Upper lobe of right lung (tissue), 1 donor: ENCODE measurements at places on chromosomes 11 and 22.

DNA sequence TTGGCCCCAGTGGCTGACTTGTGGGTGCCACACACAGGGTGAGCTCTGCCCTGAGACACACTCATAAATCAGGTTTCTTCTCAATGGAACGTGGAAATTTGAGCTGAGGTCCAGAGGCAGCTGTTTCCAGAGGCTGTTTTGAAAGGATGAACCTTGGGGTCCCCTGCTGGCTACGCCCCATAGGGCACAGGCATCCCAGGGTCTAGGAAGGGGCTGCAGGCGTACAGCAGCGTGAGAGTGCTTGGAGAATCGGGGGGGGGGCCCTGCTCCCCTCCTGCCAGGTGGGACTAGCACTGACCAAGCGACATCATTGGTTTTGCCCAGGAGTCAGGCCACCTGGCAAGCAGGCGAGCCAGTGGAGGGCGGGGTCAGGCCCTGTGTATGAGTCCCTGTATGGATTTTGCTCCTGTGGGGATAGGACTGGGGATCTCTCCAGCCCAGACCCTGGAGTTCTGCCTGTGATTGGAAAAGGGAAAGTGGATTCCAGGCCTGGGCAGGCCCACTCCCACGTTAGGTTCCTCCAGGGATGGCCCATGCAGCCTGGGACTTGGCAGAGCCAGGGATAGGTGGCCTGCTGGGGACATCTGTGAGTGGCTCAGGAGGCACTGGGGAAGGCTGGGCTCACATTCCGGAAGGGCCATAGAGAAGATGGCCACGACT, 61.0 kb downstream of the FBXO7 start:
- no peaks in the 10 kb centered on the region for H3K36me3 ChIP-seq
- peaks cover 37% of the 10 kb centered on the region for H3K4me1 ChIP-seq
- no peak overlapping the region for H3K27ac ChIP-seq

DNA sequence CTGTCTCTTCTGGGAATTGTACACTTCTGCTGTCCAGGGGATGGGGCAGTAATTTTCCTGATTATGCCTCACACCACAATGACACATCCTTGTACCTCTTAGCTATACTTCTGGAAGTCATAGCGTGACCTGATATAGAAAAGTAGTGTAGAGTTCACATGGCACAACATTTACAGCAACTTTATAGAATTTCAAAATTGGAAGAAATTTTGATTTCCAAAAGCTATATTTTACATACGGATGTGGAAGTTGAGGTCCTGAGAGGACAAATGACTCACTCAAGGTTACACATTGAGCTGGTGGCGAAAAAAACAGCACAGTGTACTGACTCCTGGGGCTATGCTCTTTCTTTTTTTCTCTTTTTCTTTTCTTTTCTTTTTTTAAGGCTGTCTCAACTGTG, 6.3 kb upstream of the CYP2R1 start:
- no peaks in the 10 kb centered on the region for H3K27me3 ChIP-seq
- no peaks in the 10 kb centered on the region for H3K4me1 ChIP-seq
- H3K36me3 ChIP-seq = no peaks in the 10 kb centered on the region
- DNase-seq = no peak
- no peak overlapping the region for H3K27ac ChIP-seq

DNA sequence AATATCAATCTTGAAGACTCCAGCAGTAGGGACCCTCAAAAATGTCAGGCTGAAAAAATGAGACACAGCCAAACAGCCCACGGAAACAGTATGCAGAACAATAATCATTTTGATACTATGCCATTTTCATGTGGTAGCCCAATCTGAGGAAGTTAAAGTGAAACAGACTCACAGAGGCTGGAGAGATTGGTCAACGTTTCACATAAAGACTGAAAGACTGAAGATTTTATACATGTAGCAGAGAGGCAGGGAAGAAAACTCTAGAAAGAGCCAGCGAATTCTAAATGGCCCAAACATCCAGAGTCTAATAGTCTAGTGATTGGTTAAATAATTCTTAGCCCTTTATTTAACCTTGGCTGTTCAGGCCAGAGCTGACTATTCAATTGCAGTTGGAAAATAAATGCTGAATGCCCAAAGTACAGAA, 49.4 kb downstream of the MAML2 start:
- DNase-seq = no peak
- no peaks in the 10 kb centered on the region for H3K36me3 ChIP-seq
- H3K27ac ChIP-seq = peak overlapping the region; percentile 67
- peaks cover 27% of the 10 kb centered on the region for H3K4me1 ChIP-seq
- no peaks in the 10 kb centered on the region for H3K27me3 ChIP-seq
- peak overlapping the region; percentile 3 for H3K4me3 ChIP-seq

DNA sequence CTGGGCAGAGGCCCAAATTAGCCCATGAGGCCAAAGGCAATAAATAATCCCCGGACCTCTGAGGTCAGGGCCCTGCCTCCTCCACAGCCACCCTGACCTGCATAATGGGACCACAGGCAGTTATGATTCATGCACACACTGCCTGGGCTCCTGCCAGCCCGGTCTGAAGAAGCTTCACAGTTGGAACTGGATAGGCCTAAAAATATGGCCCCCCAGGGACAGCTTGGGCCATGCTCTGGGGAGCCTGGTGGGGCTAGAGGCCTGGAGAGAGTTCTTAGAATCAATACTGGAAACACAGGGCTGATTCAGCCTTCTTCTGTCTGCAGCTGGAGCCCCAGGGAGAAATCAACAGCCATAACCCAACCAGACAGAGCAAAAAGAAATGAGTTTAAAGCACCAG, 112.8 kb upstream of the CADM1 start:
- H3K36me3 ChIP-seq = no peaks in the 10 kb centered on the region
- no peaks in the 10 kb centered on the region for H3K4me1 ChIP-seq
- no peaks in the 10 kb centered on the region for H3K27me3 ChIP-seq
- DNase-seq = no peak

DNA sequence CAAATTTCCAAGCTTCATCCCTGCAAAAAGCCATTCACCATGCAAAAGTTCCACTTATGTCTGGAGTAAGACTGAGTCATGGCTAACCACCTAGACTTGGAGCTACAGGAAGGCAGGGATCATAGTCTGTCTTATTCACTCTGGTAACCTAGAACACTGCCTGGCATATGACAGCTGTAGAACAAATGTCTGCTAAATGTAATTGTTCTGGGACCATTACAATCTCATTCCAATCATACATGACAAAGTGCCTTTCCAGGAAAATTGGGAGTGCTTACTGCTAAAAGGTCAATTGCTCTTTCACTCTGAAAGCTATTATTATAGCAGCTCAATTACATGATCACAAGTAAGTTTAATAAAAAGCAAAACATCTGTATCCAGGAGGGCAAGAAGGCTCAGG, 99.1 kb upstream of the CHRM4 start:
- no peak overlapping the region for H3K27ac ChIP-seq
- H3K27me3 ChIP-seq = no peaks in the 10 kb centered on the region
- H3K36me3 ChIP-seq = peaks cover 38% of the 10 kb centered on the region
- H3K4me1 ChIP-seq = peaks cover 16% of the 10 kb centered on the region

- no peaks in the 10 kb centered on the region for H3K27me3 ChIP-seq
- H3K36me3 ChIP-seq = no peaks in the 10 kb centered on the region
- H3K27ac ChIP-seq = no peak overlapping the region
Measured at GRCh38 chr11:2798951-2799761, 86.4 kb downstream of the CDKN1C start.

- H3K36me3 ChIP-seq = no peaks in the 10 kb centered on the region
- peak within 1 kb of the TSS; percentile 28 for H3K4me3 ChIP-seq
- no peak within 1 kb of the TSS for H3K27ac ChIP-seq
- H3K27me3 ChIP-seq = peaks cover 48% of the 10 kb centered on the region
- peak; percentile 71 for DNase-seq
Measured at GRCh38 chr11:61507962-61508861, at the start of gene LRRC10B. Gene LRRC10B (plus strand): TSS chr11:61508749. CDS start chr11:61508999, 250 bp downstream.

- no peaks in the 10 kb centered on the region for H3K27me3 ChIP-seq
- no peak overlapping the region for H3K4me3 ChIP-seq
- no peaks in the 10 kb centered on the region for H3K4me1 ChIP-seq
- no peak overlapping the region for H3K27ac ChIP-seq
- DNase-seq = no peak
- no peaks in the 10 kb centered on the region for H3K36me3 ChIP-seq
Measured at GRCh38 chr11:11668274-11668673, 46.5 kb upstream of the GALNT18 start.

- no peak overlapping the region for H3K27ac ChIP-seq
- no peak overlapping the region for H3K4me3 ChIP-seq
- H3K4me1 ChIP-seq = no peaks in the 10 kb centered on the region
- H3K27me3 ChIP-seq = no peaks in the 10 kb centered on the region
- no peak for DNase-seq
- peaks cover 37% of the 10 kb centered on the region for H3K36me3 ChIP-seq
Measured at GRCh38 chr11:46504817-46505613, 88.8 kb downstream of the AMBRA1 start.

- no peaks in the 10 kb centered on the region for H3K36me3 ChIP-seq
- peak; percentile 82 for DNase-seq
- no peak overlapping the region for H3K4me3 ChIP-seq
- peaks cover 2% of the 10 kb centered on the region for H3K27me3 ChIP-seq
- peaks cover 35% of the 10 kb centered on the region for H3K4me1 ChIP-seq
- H3K27ac ChIP-seq = peak overlapping the region; percentile 63
Measured at GRCh38 chr11:118318581-118319336, 14.2 kb downstream of the CD3E start.

GRCh38 chr22:46728470-46728869, 9.6 kb downstream of the CERK start:
- DNase-seq = no peak
- H3K27ac ChIP-seq = no peak overlapping the region
- no peak overlapping the region for H3K4me3 ChIP-seq

GRCh38 chr11:20357150-20357549, 6.4 kb upstream of the HTATIP2 start:
- no peaks in the 10 kb centered on the region for H3K27me3 ChIP-seq
- no peak overlapping the region for H3K27ac ChIP-seq
- no peaks in the 10 kb centered on the region for H3K36me3 ChIP-seq

DNA sequence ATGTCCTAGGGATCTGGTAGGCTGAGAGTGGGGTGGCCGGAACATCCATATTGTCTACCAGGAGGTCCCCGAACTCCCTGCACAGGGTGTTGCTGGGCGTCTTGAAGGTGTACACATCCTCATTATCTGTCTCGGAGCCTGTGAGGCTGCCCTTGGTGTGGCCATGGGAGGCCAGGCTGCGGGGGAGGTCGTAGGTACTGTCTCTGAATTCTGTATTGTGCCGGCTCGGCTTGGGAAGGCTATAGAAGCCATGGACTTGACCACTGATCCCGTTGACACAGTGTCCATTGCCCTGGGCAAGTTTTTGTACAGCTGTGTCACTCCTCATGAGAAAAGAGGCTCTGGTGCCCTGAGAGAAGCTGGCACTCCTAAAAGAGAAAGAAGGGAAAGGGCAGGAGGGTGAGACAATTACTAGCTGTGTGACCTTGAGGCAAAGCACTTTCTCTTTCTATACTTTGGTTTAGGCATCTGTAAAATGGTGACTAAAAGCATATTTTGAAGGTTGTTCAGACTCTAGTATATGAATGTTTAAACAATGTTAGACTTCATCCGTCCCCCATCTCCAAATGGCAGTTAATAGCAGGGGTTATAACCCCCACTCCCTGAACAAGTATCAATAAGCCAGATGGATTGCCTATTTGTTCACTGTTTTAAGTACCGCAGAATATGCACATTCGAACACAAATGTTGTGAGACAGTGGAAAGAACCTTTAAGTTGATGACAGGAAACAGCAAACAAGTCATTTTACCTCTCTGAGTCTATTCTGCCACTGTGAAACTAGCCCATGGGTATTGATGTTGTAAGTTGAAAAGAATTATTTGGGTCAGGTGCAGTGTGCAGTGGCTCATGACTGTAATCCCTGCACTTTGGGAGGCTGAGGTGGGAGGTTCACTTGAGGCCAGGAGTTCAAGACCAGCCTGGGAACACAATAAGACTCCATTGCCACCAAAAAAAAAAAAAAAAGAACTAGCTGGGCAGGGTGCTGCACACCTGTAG, 38.3 kb downstream of the USP35 start:
- H3K4me3 ChIP-seq = no peak overlapping the region
- no peaks in the 10 kb centered on the region for H3K27me3 ChIP-seq
- DNase-seq = no peak
- peaks cover 51% of the 10 kb centered on the region for H3K36me3 ChIP-seq
- no peak overlapping the region for H3K27ac ChIP-seq

DNA sequence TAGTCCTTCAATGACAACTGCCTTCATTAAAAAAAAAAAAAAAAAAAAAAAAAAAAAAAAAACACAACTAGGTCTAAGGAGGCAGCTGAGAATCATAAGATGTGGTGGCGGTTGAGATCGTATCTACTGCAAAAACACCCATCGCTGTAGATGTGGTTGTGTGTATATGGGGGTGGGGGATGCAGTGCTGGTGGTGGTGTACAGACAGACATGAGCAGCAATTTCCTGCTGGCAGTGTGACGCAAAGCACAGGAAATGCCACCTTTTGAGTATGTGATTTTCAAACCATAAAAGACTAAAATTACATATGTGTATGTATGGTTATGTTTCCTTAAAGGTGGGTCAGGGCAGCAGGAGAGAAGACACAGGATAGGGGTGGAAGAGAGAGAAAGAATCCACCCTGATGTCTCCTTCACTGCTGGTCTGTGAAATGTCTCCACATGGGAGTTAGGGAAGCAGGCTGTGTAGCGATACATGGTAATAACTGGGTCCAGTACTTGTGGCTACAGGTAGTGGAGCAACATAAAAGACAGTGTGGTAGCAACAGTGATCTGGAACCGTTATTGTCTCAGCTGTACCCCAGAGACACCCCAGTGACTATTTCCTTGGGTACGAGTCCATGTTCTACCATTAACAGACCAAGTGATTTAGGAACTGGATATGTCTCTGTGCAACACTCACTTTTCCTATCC, 57.9 kb downstream of the SYTL2 start:
- no peaks in the 10 kb centered on the region for H3K36me3 ChIP-seq
- no peak overlapping the region for H3K4me3 ChIP-seq
- H3K27me3 ChIP-seq = no peaks in the 10 kb centered on the region
- DNase-seq = no peak
- no peak overlapping the region for H3K27ac ChIP-seq

DNA sequence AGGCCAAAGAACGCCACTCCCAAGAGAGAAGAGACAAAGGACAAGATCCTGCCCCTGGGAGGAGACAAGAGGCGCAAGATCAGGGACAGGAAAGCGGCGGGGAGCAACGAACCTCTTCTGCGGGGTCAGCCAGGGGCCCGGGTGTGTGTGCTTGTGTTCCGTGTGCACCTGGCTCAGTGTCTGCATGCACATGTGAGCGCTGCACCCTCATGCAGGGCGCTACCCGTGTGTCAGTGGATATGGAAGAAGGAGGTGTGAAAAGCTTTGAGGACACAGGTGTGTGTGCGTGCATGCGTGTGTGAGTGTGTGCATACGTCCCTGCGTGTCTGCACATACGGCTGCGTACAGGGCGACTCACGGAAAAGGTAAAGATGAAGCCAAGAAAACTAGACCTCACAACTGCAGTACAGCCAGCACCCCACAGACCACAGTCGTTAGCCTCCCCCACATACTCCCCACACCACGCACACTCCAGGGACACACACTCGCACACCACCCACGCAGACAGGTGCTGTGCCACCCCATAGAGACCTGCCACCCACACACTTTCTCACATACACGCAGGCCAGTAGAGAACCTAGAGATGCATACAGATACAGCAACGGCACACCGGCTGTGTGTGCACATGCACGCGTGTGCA, 11.0 kb upstream of the IGSF9B start:
- H3K36me3 ChIP-seq = no peaks in the 10 kb centered on the region
- peaks cover 7% of the 10 kb centered on the region for H3K4me1 ChIP-seq
- peaks cover 8% of the 10 kb centered on the region for H3K27me3 ChIP-seq
- DNase-seq = no peak
- peak overlapping the region; percentile 10 for H3K4me3 ChIP-seq

GRCh38 chr11:112828421-112828820, 132.8 kb upstream of the NCAM1 start:
- no peak overlapping the region for H3K4me3 ChIP-seq
- DNase-seq = no peak
- H3K4me1 ChIP-seq = no peaks in the 10 kb centered on the region
- H3K36me3 ChIP-seq = no peaks in the 10 kb centered on the region

GRCh38 chr11:104043678-104044239, 7.3 kb downstream of the DDI1 start:
- no peaks in the 10 kb centered on the region for H3K27me3 ChIP-seq
- no peak overlapping the region for H3K27ac ChIP-seq
- H3K4me1 ChIP-seq = no peaks in the 10 kb centered on the region
- no peak for DNase-seq
- no peaks in the 10 kb centered on the region for H3K36me3 ChIP-seq
